ENCODE measurements at places on chromosomes 12 and 14.

DNA sequence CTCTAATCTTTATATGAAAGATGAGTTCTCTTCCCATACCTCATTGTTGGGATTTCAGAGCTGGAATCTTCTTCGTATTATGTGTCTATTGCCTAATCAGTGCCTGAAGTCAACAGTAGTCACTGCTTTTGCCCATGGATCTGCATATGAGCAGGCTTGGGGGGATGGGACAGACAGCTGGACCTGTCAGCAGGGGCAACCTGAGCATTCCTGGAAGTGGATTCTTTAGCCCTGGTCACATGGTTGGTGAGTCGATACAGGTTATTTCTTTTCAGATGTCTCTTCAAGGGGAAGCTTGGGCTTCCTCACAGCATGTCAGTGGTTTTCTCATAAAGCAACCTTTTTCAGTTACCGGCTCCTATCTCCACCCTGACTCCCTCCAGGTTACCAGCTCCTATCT, 97.3 kb upstream of the RBM19 start:
- DNase-seq: no peak
- H3K4me3 ChIP-seq: no peak overlapping the region
- H3K27me3 ChIP-seq: no peaks in the 10 kb centered on the region
- no peak overlapping the region for H3K27ac ChIP-seq

DNA sequence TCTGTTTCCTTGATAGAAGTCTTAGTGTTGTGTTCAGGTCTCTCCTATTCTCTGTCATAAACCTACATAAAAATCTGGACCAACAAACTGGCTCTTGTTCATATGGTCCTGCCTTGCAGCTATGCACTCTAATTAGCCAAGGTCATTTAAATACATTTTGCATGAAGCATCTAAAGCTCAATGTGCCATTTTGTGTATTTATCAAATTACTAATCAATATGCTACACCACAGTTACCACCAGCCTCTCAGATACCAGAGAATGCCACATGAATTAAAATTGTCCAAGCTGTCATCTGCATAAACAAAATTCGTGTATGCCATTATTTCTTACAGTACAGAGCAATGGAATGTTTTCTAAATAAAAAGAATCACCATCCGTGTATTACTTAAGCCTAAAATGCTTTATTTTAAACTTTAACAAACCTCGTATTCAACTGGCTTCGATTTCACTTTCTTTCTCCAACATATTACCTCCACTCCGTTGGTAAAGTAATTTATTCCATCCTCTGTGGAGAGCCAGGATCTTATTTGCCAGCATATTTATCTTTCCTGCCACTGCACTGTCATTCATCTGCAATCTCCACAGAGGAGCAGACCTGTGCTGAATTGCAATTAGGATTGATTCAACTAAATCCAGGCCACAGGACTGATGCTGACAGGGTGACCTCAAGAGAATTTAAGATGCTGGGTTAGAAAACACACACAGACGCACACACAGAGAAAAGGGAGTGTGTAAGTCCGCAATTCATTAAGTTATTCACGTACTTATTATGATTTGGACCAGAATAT, 284.1 kb upstream of the FOXG1 start:
- no peaks in the 10 kb centered on the region for H3K4me1 ChIP-seq
- H3K4me3 ChIP-seq: no peak overlapping the region
- no peaks in the 10 kb centered on the region for H3K36me3 ChIP-seq
- H3K27ac ChIP-seq: no peak overlapping the region
- DNase-seq: no peak
- H3K27me3 ChIP-seq: no peaks in the 10 kb centered on the region

GRCh38 chr14:24903337-24903736, 146.6 kb downstream of the STXBP6 start:
- DNase-seq: no peak
- no peaks in the 10 kb centered on the region for H3K4me1 ChIP-seq
- no peak overlapping the region for H3K4me3 ChIP-seq
- no peak overlapping the region for H3K27ac ChIP-seq
- no peaks in the 10 kb centered on the region for H3K27me3 ChIP-seq
- no peaks in the 10 kb centered on the region for H3K36me3 ChIP-seq

- no peaks in the 10 kb centered on the region for H3K27me3 ChIP-seq
- no peak overlapping the region for H3K4me3 ChIP-seq
- DNase-seq: no peak
- H3K27ac ChIP-seq: no peak overlapping the region
These were observed 67.5 kb upstream of the C14orf180 start for GRCh38 chr14:104512061-104512460.

DNA sequence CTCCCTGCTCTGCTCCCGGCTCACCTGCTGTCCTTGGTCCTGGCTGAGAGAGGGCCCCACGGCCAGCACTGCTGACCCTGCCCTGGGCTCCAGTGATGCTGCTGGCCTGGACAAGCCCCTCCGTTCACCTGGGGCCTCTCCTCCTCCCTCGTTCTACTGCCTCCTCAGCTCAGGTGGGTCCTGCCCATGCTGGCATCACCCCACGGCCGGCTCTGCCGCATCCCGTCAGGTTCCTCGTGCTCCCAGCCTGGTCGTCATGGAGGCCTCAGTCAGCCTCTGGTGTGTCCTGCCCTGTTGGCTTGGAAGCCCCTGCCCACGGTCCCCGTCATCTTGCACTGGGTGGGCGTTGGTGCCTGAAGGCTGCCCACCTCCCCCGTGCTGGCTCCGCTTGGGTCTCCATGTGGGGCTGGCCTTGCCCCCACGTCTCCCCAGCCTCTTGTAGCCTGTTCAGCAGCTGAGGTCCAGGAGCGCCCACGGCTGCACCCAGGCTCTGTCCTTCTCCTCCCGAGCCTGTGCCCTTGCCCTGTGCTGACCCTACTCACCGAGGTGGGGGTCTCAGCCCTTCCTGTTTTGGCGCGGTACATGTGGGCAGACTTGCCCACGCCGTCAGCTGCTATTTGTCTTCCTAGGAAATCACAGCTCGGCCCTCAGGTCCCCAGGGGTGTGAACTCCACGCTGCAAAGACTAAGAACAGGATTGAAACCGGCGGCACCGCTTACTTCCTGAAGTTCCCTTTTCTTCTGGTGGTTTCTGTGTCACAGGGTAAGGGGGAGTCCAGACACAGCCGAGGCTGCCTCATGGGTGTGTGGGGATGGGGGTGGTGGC, 121.6 kb downstream of the TMEM121 start:
- DNase-seq: no peak
- H3K4me3 ChIP-seq: no peak overlapping the region
- no peaks in the 10 kb centered on the region for H3K4me1 ChIP-seq
- no peaks in the 10 kb centered on the region for H3K36me3 ChIP-seq

DNA sequence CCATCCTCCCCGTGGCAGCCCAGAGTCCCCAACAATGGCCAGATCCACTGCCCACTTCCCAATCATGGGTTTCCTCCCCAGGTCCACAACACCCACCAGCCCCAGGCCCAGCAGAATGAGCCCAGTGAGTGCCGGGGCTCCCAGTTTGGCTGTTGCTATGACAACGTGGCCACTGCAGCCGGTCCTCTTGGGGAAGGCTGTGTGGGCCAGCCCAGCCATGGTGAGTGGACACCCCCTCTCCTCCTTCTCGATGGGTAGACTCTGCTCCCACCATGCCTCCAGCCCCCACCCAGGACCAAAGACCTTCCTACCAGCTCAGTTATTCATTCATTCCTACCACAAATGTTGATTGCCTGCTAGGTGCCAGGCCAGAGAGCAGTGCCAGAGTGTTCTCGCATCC, 23.8 kb downstream of the PAPLN start:
- DNase-seq: no peak
- H3K27ac ChIP-seq: no peak overlapping the region
- no peaks in the 10 kb centered on the region for H3K27me3 ChIP-seq
- H3K36me3 ChIP-seq: no peaks in the 10 kb centered on the region

DNA sequence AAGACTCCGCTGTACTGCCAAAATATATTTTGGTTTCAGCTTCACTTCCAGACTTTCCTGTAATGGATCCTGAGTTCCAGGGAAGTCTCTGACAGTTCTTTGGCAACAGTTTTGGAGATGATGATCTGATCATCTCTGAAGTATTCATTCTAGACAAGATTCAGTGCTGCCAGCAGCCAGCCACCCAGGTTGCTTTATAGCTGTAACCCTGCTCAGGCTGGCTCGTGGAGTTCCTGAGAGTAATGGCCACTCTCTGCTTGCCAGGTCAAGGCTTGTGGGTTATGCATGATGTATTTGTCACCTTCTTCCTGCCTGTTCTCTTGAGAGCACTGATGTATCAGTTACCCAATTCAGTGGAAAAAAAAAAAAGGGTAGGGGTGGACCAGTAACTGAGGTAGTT, 124.3 kb downstream of the PPHLN1 start:
- H3K27ac ChIP-seq: no peak overlapping the region
- no peak for DNase-seq
- peaks cover 7% of the 10 kb centered on the region for H3K4me1 ChIP-seq

- H3K27me3 ChIP-seq: no peaks in the 10 kb centered on the region
- H3K36me3 ChIP-seq: no peaks in the 10 kb centered on the region
These were observed 836 bp downstream of the EVL start for GRCh38 chr14:100065942-100066574.

DNA sequence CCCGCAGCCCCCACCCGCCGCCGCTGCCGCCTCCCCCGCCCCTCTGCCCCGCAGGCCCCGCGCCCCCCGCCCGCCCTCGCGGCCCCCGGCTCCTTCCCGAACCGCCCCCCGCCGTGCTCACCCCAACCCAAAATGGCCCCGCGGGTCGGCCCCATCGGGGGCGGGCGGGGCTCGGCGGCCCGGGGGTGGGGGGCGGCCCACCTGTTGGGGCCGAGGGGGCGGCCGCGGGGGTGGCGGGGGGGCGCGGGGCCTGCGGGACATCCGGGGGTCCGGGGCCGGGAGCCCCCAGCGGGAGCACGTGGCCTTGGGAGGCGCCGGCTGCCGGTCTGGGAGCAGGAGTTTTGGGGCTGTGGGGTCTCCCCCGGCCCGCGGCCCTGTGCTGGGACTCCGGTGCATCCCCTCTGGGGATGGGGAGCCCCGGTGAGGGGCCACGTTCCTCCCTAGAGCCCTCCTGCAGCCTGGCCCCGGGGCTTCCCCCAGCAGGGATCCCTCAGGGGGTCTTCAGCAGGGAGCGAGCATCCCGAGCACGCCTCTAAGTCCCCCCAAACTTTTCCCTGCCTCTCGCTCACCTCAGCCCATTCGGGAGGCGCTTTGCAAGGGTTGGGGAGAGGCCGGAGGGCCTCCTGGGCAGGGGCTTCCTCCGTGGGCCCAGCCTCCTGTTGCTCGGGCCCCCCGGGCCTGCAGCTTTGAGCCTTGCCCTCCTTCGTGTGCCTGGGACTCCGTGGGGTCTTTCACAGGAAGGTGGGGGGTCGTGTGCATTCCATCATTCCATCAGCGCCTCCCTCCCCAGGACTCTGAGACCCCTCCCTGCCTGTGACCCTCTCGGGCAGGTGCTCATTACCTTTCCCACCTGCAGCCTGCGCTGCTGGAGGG, 710 bp downstream of the MTA1 start:
- H3K27me3 ChIP-seq: no peaks in the 10 kb centered on the region
- H3K27ac ChIP-seq: peak overlapping the region; percentile 27
- no peak for DNase-seq
- peaks cover 30% of the 10 kb centered on the region for H3K4me1 ChIP-seq
- H3K36me3 ChIP-seq: no peaks in the 10 kb centered on the region
- peak overlapping the region; percentile 77 for H3K4me3 ChIP-seq

GRCh38 chr12:115998119-115998633, 279.3 kb downstream of the MED13L start:
- no peaks in the 10 kb centered on the region for H3K27me3 ChIP-seq
- peak overlapping the region; percentile 10 for H3K27ac ChIP-seq
- H3K4me3 ChIP-seq: no peak overlapping the region
- no peak for DNase-seq
- peaks cover 15% of the 10 kb centered on the region for H3K4me1 ChIP-seq

- no peak overlapping the region for H3K27ac ChIP-seq
- peaks cover 4% of the 10 kb centered on the region for H3K4me1 ChIP-seq
- H3K36me3 ChIP-seq: no peaks in the 10 kb centered on the region
- H3K4me3 ChIP-seq: no peak overlapping the region
These were observed 25.1 kb upstream of the VSX2 start for GRCh38 chr14:74213907-74214803.

DNA sequence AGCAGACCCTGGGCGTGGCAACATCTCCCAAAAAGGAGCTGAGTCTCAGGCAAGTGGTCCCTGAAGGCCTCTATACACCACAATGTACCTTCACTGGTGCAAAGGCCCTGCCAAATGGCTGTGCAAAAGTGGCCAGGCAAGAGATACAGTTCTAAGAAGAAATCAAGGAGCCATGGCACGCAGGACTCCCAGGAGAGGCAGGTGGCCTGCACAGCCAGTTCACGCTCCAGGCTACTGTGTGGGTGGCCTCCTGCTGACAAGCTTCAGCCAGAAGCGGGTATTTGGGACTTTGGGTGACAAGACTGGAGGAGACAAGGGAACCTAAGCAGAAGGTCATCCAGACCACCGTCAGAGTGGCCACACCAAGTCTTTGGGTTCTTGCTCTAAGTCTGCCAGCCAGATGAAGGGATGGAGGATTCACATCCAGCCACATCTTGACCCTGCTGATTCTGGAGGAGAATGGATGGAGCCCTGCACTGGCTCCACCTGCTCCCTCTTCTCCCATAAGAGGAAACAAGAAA, 20.5 kb upstream of the ZFP36L1 start:
- H3K4me1 ChIP-seq: peaks cover 20% of the 10 kb centered on the region
- no peak for DNase-seq
- H3K4me3 ChIP-seq: no peak overlapping the region
- peak overlapping the region; percentile 96 for H3K27ac ChIP-seq
- no peaks in the 10 kb centered on the region for H3K27me3 ChIP-seq

GRCh38 chr14:77485256-77485655, 13.4 kb downstream of the ISM2 start:
- H3K27me3 ChIP-seq: no peaks in the 10 kb centered on the region
- DNase-seq: no peak
- no peaks in the 10 kb centered on the region for H3K4me1 ChIP-seq
- no peak overlapping the region for H3K27ac ChIP-seq
- no peaks in the 10 kb centered on the region for H3K36me3 ChIP-seq
- no peak overlapping the region for H3K4me3 ChIP-seq

DNA sequence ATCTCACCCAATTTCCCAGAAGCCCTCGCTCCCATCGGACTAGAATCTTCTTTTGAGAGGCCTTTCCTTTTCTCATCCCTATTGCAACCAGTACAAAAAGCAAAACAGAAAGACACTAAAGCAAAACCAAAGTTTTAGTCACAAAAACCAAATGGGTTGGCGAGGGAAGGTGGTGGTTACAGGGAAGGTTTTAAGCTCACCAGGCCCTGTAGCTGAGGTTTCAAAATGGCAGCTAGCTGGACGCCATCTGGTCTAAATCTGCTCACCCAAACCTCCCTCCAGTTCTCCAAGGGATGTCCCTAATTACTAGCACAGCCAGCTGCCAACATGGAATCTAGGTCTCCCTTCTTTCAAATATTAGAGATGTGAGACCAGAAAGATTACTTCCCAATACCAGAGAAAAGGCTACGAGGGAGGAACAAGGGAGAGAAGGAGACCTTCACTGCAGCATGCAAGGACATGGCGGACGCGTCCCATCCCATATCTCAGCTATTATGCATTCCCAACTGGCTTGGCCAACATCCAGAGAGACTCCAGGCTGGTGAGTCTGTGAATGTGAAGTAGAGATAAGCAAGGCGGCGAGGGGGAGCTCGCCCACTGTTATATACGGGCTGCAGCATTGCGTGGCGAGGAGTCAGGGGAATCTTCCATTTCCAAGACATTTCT, 70.8 kb downstream of the DPF3 start:
- no peaks in the 10 kb centered on the region for H3K27me3 ChIP-seq
- no peaks in the 10 kb centered on the region for H3K36me3 ChIP-seq
- no peak overlapping the region for H3K27ac ChIP-seq
- H3K4me1 ChIP-seq: no peaks in the 10 kb centered on the region
